Aorta (tissue), 5 donors: ENCODE measurements at places on chromosomes 6 and 20. TPM values are rescaled to one million over a fixed set of nuclear protein-coding genes. Genes with fewer than 3 reads are reported as not detected.

NCOA3 gene
- 53.7 TPM for total RNA-seq

SIM1 gene
- 0.10 TPM for total RNA-seq

LPA gene
- not detected for total RNA-seq

ACTL10 gene
- 1.2 TPM for total RNA-seq

ZBTB12 gene
- 1.8 TPM for total RNA-seq

SUMO4 gene
- 2.9 TPM for total RNA-seq

MPC1 gene
- 71.7 TPM for total RNA-seq

AKAP7 gene
- 8.0 TPM for total RNA-seq

CD2AP gene
- 33.4 TPM for total RNA-seq

C20orf144 gene
- 0.16 TPM for total RNA-seq

NKAIN4 gene
- not detected for total RNA-seq

SPATA2 gene
- 5.8 TPM for total RNA-seq

TMEM74B gene
- total RNA-seq: 0.71 TPM

PHACTR1 gene
- 89.4 TPM for total RNA-seq

SOX4 gene
- 16.0 TPM for total RNA-seq

LAMA2 gene
- total RNA-seq: 86.5 TPM

MYBL2 gene
- total RNA-seq: 0.84 TPM

MICA gene
- total RNA-seq: 19.8 TPM

PRL gene
- not detected for total RNA-seq

NHSL1 gene
- total RNA-seq: 10.9 TPM

PMEPA1 gene
- 188 TPM for total RNA-seq

ARFGEF3 gene
- total RNA-seq: 1.6 TPM

CLVS2 gene
- total RNA-seq: not detected

FNDC1 gene
- total RNA-seq: 2.5 TPM
